ENCODE measurements at places on chromosomes 7 and 10. TPM values are rescaled to one million over a fixed set of nuclear protein-coding genes. Genes with fewer than 3 reads are reported as not detected.

The SERPINE1 gene
- 693 TPM for total RNA-seq

DNA sequence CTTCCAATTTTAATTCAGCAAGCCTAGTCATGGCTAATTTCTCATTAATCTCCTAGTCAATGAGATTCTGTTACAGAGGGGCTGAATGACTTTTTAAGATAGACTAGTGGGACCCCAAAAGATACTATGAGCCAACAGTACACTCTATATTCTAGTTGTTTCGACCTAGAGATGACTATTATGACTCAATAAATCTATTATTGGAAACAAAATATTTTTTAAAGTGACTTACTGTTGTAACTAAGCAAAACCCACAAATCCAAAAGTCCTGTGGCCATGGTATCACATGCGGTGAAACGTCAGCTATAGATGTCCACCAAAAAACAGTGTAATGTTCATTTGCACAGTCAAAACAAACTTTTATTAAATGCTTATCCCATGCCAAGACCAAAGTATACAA is 95.3 kb upstream of the ADO start:
- no peaks in the 10 kb centered on the region for H3K36me3 ChIP-seq
- no peaks in the 10 kb centered on the region for H3K27me3 ChIP-seq
- no peak for DNase-seq
- no peaks in the 10 kb centered on the region for H3K4me1 ChIP-seq
- H3K27ac ChIP-seq, result no peak overlapping the region

The GPR85 gene
- 2.5 TPM for total RNA-seq

The FAM221A gene
- 8.5 TPM for total RNA-seq

DNA sequence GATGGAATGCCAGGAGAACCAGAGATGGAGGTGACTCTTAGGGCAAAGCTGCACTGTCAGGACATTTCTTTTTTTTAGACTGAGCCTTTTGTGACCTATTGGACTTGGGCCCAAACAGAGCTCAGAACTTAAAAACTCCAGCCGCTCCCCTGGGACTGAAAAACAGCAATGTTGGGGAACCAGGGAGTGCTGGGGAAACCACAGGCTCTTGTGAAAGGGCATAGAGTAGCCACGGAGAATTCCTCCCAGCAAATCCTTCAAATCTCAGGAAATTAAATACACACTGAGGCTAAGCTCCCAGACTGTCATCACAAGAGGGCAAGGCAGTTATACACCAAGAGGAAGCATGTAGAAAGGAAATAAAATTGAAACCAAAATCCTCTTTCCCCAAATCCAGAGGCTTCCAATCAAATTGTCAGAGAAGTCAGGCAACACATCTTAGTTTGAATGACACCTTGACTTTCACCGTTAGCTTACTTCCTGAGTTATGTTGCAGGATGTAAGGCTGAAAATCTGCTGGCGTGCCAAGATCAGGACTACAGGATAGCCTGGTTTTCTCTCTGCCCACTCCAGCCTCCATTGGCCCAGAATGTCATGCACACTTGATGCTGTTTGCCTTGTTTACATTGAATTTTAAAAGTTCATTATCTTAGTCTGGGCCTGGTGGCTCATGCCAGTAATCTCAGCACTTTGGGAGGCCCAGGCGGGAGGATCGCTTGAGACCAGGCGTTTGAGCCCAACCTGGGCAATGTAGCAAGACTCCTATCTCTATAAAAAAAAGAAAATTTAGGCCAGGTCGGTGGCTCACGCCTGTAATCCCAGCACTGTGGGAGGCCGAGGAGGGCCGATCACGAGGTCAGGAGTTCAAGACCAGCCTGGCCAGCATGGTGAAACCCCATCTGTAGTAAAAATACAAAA is 2.6 kb upstream of the RFC2 start:
- peak overlapping the region; percentile 82 for H3K27ac ChIP-seq
- H3K4me3 ChIP-seq, result no peak overlapping the region
- no peak for DNase-seq
- H3K4me1 ChIP-seq, result no peaks in the 10 kb centered on the region
- H3K36me3 ChIP-seq, result no peaks in the 10 kb centered on the region

The NUTM2B gene
- total RNA-seq, result 0.42 TPM

DNA sequence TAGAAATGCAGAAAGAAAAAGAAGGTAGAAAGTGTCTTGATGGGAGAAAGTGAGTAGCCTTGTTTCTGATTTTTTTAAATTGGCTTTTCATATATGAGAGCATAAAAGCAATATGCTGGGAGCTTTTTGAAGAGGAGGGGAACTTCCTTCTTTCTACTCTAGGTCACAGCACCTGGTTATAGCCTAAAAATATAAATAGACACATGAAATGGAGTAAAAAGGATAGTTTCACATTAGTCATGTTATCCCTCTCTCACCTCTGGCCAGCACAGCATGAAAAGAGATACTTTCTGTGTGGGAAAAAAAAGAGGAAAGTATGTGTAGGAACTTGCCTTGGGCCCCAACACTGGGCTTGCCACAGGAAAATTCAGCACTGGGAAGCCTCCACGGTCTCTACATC is 292.2 kb upstream of the ZWINT start:
- no peaks in the 10 kb centered on the region for H3K27me3 ChIP-seq
- no peak for DNase-seq
- no peaks in the 10 kb centered on the region for H3K4me1 ChIP-seq
- no peak overlapping the region for H3K4me3 ChIP-seq

- no peak overlapping the region for H3K4me3 ChIP-seq
- no peaks in the 10 kb centered on the region for H3K36me3 ChIP-seq
- H3K27me3 ChIP-seq, result no peaks in the 10 kb centered on the region
- no peak overlapping the region for H3K27ac ChIP-seq
- DNase-seq, result no peak
Measured at GRCh38 chr7:22355620-22356009, 1.3 kb downstream of the RAPGEF5 start.

GRCh38 chr7:1548438-1548831 is 7.6 kb downstream of the TMEM184A start:
- no peaks in the 10 kb centered on the region for H3K4me1 ChIP-seq
- H3K36me3 ChIP-seq, result no peaks in the 10 kb centered on the region
- DNase-seq, result no peak
- H3K27ac ChIP-seq, result no peak overlapping the region
- H3K27me3 ChIP-seq, result no peaks in the 10 kb centered on the region

The NKX1-2 gene
- not detected for total RNA-seq

The GATA3 gene
- 0.78 TPM for total RNA-seq

The SLC16A12 gene
- total RNA-seq, result 0.21 TPM

The PDE6C gene
- total RNA-seq, result not detected

The ARHGAP22 gene
- 29.1 TPM for total RNA-seq

DNA sequence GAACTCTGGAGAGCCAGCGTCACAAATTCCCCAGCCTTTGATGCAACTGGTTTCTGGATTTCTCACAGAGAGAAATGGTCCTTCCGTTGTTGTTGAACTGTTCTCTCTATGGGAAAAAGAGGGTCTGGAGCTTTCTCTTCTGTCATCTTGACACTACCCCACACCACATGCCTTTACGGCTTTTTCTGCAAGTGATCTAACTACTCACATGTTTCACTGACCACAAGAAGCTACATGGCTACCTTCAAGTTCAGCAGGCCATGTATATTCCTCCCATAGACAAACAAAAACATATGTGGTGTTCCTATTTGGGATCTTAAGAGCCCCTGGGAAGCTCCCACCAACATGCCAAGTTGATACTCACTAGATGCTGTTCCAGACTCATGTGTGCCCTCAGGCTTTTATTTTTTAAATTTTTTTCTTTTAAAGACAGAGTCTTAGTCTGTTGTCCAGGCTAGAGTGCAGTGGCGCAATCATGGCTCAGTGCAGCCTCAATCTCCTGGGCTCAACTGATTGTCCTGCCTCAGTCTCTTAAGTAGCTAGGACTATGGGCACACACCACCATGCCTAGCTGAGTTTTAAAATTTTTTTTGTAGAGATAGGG is 72.0 kb downstream of the RNF216 start:
- no peak for DNase-seq
- H3K27ac ChIP-seq, result no peak overlapping the region
- H3K27me3 ChIP-seq, result no peaks in the 10 kb centered on the region
- no peak overlapping the region for H3K4me3 ChIP-seq
- H3K36me3 ChIP-seq, result no peaks in the 10 kb centered on the region

The BUB3 gene
- 42.9 TPM for total RNA-seq

GRCh38 chr7:93212881-93213280 is 13.4 kb downstream of the HEPACAM2 start:
- H3K4me1 ChIP-seq, result no peaks in the 10 kb centered on the region
- no peak overlapping the region for H3K27ac ChIP-seq
- DNase-seq, result no peak
- no peak overlapping the region for H3K4me3 ChIP-seq
- H3K27me3 ChIP-seq, result no peaks in the 10 kb centered on the region
- H3K36me3 ChIP-seq, result no peaks in the 10 kb centered on the region

GRCh38 chr7:70553364-70553763 is 578.6 kb upstream of the GALNT17 start:
- no peaks in the 10 kb centered on the region for H3K36me3 ChIP-seq
- no peaks in the 10 kb centered on the region for H3K4me1 ChIP-seq
- no peak overlapping the region for H3K27ac ChIP-seq
- H3K4me3 ChIP-seq, result no peak overlapping the region
- H3K27me3 ChIP-seq, result no peaks in the 10 kb centered on the region

The TMEM229A gene
- not detected for total RNA-seq

The GRM8 gene
- not detected for total RNA-seq

The PPP1R17 gene
- not detected for total RNA-seq

GRCh38 chr7:134788191-134788590 is 8.8 kb downstream of the CALD1 start:
- H3K27me3 ChIP-seq, result no peaks in the 10 kb centered on the region
- H3K36me3 ChIP-seq, result no peaks in the 10 kb centered on the region
- no peak overlapping the region for H3K4me3 ChIP-seq
- peaks cover 12% of the 10 kb centered on the region for H3K4me1 ChIP-seq

The BMPR1A gene
- 104 TPM for total RNA-seq

The SPDYE1 gene
- total RNA-seq, result not detected

DNA sequence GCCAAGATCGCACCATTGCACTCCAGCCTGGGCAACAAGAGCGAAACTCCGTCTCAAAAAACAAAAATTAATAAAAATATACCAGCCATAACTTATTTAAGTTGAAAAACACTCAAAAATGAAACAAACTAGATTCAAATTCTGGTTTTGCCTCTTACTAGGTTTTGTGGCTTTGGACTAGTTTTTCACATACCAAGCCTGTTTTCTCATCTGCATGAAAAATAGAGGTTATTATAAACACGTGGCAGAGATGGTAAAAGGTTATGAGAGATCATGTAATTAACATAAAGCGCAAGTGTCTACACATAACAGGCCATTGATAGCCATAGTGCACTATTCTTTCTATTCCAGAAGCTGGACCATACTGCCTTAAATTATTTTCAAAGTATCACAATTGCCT is 35.5 kb upstream of the CABCOCO1 start:
- no peak overlapping the region for H3K4me3 ChIP-seq
- H3K36me3 ChIP-seq, result no peaks in the 10 kb centered on the region
- no peak overlapping the region for H3K27ac ChIP-seq
- H3K27me3 ChIP-seq, result no peaks in the 10 kb centered on the region
- no peak for DNase-seq

The LIMK1 gene
- total RNA-seq, result 14.7 TPM

DNA sequence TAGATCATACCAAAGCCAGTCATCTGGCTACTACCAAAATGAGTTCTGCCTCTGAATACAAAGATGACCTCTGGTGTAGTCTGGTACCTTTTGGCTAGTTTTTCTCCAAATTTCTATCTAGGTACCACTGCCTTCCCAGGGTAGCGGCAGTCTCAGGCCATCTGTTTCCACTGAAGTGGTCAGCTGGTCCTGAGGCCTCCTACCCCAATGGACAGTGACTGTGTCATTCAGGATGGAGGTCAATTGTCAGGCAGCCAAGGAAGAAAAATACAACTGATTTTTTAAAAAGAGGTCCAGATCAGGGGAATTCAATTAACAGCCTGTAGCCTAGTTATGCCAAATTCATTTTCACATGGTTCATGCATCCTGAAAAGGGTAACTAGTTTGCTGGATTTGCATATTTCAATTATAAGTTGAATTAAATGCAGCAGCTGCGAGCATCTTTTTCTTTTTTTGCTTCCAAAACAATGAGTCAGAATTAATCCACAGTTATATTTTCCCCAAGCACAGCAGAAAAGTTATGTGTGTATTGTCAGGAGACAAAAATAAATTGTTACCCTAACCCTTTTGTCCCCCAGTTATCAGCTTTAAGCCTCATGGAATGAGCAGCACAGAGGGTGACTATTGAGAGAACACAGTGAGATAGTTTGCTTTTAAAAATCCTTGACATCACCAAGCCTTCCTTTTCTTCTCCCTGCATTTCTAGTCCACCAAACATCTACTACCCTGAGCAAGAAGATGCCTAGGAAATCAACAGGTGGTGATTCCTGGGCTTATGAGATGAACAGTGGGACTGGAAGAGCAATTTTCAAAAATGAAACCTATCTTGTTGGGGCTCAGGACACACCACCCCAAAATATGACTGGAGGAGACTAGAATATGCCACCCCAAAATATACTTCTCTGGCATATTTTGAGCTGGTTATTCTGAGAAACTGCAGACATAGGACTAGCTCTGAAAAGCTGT is 27.7 kb downstream of the BCCIP start:
- H3K27me3 ChIP-seq, result no peaks in the 10 kb centered on the region
- no peak overlapping the region for H3K4me3 ChIP-seq
- H3K27ac ChIP-seq, result no peak overlapping the region
- H3K36me3 ChIP-seq, result peaks cover 14% of the 10 kb centered on the region
- DNase-seq, result no peak
- no peaks in the 10 kb centered on the region for H3K4me1 ChIP-seq

DNA sequence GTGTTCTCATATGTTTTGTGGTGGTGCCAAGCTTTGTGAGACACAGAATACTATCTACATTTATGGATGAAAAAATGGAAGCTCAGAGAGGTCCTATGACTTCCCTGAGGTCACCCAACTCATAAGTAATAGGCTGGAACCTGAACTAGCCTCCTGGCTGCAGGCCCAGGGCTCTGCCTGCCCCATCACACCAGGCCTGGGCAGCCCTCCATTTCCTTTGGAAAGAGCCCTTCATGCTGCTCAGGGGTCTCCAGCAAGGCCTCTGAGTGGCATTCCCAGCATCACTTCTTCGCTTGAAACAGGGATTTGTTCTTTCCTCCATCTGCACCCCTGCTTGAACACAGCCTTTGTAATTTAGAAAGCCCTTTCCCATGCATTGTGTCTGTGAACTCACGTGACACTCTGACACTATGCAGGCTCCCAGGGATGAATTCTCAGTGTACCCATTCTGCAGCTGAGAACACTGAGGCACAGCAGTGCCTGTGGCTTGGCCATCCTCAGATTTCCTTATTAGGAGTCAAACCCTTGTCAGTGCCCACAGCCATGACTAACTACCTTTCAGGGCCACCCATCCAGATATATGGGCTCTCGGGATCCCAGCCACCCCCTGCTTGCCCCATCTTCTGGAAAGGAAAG is 127.8 kb upstream of the PPIF start:
- H3K4me3 ChIP-seq, result no peak overlapping the region
- peaks cover 2% of the 10 kb centered on the region for H3K36me3 ChIP-seq
- no peaks in the 10 kb centered on the region for H3K27me3 ChIP-seq
- no peak for DNase-seq
- no peak overlapping the region for H3K27ac ChIP-seq

The ANXA8 gene
- not detected for total RNA-seq

- no peak overlapping the region for H3K27ac ChIP-seq
- no peaks in the 10 kb centered on the region for H3K36me3 ChIP-seq
- H3K4me3 ChIP-seq, result no peak overlapping the region
- no peak for DNase-seq
- H3K27me3 ChIP-seq, result no peaks in the 10 kb centered on the region
Measured at GRCh38 chr10:44924261-44925040, 13.3 kb downstream of the TMEM72 start.

The GPC2 gene
- 3.7 TPM for total RNA-seq
